ENCODE measurements at places on chromosomes 3 and 15.
A peak's percentile ranks its signal among the peaks of the same experiment; 100 is the strongest.

- DNase-seq, result no peak
Observed at GRCh38 chr3:60186359-60186758, 1064.9 kb downstream of the FHIT start.

DNA sequence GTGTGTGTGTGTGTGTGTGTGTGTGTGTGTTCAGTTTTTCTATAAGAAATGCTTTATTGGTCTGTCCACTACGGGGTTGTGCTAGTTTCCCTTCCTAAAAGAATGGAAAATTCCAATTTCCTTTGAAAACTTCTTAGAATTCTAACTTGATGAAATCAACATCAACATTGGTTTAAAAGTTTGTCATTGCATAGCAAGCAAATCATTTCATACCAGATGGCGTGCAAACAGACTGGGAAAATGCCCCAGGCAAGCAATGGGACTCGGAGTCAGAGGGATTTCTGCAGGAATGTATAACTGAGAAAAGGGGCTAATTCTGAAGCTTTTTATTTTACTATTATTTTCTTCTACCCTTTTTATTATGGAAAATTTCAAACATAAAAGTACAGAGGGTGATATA lies 13.1 kb upstream of the DYNC1LI1 start:
- no peak for DNase-seq

DNA sequence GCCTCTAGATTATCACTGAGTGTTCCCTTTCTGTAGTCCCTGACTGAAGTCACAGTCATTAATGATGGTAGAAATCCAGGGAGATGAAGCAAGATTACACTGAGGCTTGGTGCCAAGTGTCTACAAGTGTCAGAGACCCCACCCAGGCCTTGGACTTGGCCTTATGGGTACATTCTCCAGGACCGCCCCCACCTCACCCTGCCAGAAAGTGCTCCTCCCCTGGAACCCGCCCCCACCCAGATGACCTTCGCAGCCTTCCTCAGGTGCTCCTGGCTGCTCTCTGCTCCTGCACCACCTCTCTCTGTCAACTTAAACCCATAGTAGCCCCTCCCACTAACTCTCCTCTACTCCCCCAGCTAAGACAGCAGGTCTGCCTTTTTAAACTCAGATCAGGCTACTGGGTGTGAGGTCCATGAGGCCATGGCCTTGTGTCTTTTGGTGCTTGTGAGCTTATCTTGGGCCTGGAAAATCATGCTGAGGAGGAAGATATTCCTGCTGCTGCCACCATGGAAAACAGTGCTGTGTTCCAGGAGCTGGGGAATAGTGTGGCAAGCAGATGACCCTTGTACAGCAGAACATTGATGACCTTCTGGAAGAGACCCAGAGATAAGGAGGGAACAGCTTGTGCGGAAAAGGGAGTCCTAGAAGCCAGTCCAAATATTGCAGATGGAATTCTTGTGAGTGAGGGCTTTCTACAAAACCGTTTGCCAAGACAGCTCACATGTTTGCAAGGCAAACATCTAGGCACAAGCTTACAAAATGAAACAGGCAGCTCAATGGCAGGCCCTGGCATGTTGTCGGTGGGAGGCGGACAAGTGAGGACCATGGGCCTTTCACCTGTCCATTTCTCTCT lies 40.3 kb upstream of the NDUFB4 start:
- no peak for DNase-seq

DNA sequence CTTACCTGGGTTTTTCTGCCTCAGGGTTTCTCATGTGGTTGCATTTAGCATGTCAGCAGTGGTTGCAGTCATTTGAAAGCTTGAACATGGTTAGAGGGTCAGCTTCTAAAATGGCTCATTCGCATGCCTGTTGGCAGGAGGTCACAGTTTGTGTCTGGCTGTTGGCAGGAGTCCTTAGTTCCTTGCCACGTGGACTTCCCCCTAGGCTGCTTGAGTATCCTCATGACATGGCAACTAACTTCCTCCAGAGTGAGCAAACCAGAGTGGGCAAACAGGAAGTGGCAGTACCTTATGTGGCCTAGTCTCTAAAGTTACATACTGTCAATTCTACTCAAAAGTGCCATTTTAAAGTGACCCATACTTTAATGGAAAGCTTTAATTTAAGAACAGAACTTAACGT lies 3.4 kb upstream of the UNC13C start:
- no peak for DNase-seq

DNA sequence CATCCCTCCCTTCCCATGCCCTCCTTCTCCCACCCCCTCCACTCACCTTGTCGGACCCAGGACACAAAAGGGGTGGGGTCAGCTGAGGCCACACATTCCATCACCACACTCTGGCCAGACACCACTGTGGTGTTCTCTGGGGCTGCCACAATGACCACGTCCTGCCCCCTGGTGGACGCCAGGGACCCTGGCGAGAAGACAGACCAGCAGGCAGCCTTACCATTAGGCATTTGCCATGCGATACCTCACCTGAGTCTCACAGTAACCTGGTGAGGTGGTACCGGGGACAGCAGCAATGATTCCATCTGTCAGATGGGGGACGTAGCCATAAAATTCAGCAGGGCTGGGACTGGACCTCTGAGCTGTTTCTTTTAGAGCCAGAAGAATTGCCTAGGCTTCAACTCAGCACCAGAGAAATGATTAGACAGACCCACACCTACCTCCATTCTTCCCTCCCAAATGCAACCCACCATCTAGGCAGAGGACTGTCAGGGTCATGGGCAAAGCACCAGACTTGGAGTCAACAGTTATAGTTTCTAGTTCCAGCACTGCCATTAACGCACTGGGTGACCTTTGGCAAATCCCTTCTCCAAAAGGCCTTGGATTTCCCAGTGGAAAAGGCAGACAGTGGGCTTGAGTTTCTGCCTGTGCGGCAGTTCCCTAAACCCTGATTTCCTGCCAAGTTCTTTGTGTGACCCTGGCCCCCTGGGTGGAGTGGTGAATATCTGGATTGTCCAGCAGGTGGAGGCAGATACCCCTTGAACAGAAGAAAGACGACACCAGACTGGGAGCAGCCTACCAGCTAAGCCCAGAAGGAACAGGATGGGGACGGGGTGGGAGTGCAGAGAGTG lies 21.8 kb downstream of the IGDCC4 start:
- peak; percentile 74 for DNase-seq

GRCh38 chr15:20340331-20340811 lies 201.2 kb downstream of the GOLGA6L6 start:
- DNase-seq, result no peak

DNA sequence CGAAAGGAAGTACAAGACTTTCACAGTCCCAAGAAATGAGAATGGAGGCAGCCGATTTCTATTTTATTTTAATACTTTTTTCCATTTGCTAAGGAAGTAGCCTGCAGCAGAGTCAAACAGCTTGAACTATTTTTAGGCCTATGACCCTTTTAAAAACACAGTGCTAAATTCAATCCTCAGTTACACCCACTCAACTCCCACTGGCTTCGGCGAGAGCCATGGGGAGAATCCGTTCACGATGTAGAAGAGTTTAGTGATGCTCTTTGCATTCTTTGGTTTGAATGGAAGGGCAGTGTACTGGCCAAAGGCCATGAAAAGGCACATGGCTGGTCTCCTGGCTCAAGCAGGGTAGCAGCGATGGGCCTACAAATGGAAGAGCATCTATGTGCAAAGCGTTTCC lies 343.5 kb downstream of the FOXP1 start:
- DNase-seq, result no peak

GRCh38 chr3:100420885-100421284 lies 19.5 kb downstream of the LNP1 start:
- no peak for DNase-seq

- no peak for DNase-seq
Observed at GRCh38 chr3:171824824-171825221, 14.5 kb upstream of the PLD1 start.

GRCh38 chr3:187551416-187551815 lies 118.8 kb downstream of the SST start:
- no peak for DNase-seq

DNA sequence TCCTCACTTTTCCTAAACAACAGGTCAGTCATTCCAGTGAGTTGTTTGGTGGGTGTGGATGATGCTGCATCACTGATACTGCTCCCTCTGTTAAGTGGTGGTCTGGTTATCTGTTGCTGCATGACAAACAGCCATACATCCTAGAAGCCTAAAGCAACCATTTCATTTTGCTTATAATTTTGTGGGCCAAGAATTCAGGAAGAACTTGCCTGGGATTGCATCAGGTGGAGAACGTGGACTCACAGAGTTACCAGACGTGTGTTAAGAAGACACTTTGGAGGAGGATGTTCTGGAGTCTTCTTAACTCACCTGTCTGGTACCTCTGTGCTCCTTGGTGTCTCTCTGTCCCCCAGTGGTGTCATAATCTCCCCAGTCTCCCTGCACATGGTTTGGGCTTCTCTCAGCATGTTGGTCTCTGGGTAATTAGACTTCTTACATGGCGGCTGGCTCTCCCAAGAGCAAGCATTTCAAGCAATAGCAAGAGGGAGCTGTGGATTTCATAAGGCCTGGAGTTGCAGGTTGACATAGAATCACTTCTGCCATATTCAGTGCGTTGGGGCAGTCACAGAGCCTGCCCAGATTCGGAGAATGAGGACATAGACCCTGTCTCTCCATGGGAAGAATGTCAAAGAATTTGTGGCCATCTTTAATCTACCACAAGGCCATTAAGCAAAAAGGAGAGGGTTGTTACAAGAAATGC lies 20.1 kb downstream of the USP3 start:
- DNase-seq, result no peak

GRCh38 chr3:50573566-50574443 lies 4.5 kb downstream of the HEMK1 start:
- no peak for DNase-seq

- peak; percentile 59 for DNase-seq
Observed at GRCh38 chr3:123618768-123619484, 34.1 kb upstream of the HACD2 start.

GRCh38 chr3:180179562-180179961 lies 142.8 kb upstream of the PEX5L start:
- no peak for DNase-seq

- DNase-seq, result no peak
Observed at GRCh38 chr3:46627078-46627477, 14.8 kb downstream of the FAM240A start.

Data from NCI-H1436 (cell line).